NCI-H82 (cell line): ENCODE measurements at places on chromosomes 1 and 21.

GRCh38 chr1:86951430-86951829 lies 37.0 kb downstream of the HS2ST1 start:
- no peak for DNase-seq

DNA sequence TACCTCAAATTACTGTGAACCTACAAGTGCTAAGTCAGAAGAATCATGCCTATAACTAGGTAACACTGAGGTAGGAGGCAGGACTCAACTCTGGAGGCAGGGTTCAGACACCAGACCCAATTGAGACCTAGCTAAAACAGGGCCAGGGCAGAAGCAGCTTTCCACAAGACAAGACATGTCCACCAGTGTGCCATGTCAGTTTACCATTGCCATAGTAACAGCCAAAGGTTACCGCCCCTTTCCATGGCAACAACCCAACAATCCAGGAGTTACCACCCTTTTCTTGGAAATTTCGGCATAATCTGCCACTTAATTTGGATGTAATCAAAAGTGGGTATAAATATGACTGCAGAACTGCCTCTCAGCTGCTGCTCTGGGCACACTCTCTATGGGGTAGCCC lies 432.3 kb downstream of the DPYD start:
- no peak for DNase-seq

- DNase-seq, result no peak
These were observed 421.2 kb upstream of the DAB1 start for GRCh38 chr1:57845041-57845440.

GRCh38 chr1:95034506-95034905 lies 38.2 kb downstream of the ALG14 start:
- no peak for DNase-seq

DNA sequence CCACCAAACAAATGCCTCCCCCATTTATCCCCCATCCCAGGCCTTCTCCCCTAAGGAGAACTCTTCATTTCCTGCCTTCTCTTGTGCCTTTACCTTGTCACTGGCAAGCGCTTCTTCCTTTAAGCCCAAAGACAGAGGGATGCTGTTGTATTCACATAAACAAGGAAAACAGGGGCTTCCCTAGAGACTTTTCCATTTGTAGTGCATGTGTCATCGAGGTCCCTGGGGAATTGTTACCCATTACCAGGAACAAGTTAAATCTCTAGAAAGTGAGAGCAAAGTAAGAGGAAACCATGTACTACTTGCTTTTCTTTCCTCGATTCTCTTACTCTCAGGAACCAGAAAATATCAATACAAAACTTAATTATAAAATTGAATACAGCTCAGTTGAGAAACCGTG lies 114.4 kb upstream of the DPT start:
- peak; percentile 8 for DNase-seq

DNA sequence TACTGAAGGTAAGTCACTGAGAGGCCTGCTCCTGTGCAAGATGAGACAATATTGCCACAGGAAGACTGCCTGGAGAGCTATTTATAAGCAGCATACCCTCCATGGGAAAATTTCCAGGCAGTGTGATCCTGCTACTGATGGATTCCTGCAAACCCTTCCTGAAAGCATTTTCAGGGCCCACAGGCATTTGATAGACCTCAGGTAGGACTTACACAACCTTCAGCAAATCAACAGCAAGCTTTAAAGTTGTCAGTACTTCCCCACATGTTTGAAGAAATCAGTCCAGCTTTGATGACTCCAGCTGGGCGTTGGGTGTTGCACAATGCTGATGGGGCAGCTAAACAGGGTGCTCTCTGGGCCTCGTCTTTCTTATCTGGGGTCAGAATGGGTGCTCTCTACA lies 108.8 kb downstream of the PLXNA2 start:
- no peak for DNase-seq

DNA sequence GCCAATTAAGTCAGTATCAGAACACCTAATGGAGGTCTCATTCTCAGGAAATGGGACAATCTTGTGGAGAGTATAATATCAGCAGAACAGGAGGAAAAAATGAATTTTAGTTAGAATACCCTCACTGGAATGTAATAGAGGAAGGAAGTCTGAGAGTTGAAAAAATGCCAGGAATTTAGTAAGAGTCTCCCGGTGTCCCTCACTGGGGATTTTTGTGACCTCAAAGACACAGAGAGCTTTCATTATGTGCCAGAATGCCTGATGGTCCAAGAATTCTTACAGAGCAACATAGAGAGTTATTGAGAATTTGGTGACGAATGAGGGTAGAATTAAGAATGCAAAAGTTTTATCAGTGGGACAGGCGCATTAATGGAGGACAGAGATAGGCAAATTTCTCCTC lies 443.5 kb upstream of the B3GALT2 start:
- no peak for DNase-seq

DNA sequence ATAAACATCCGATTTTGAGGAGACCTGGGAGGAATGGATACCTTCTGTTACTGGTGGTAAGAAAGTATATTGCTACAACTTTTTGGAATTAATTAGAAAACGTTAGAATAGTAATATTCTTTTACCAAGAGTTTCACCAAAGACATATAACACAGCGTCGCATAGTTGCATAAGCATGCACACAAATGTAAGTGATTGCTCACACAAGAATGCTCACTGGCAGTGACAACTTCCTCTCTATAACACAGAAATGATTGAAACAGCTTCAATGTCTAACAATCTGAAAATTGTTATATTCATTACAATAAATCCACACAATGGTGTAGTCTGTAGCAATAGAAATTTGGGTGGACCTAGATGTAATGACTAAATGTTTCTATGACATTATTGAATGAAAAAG lies 998.6 kb downstream of the TTLL7 start:
- no peak for DNase-seq

- DNase-seq, result peak; percentile 92
These were observed 7.6 kb upstream of the NPL start for GRCh38 chr1:182781841-182782586.

GRCh38 chr1:241839369-241839979 lies 8.5 kb upstream of the EXO1 start:
- DNase-seq, result no peak

- DNase-seq, result peak; percentile 76
These were observed 10.3 kb downstream of the ALX3 start for GRCh38 chr1:110060034-110060661.

DNA sequence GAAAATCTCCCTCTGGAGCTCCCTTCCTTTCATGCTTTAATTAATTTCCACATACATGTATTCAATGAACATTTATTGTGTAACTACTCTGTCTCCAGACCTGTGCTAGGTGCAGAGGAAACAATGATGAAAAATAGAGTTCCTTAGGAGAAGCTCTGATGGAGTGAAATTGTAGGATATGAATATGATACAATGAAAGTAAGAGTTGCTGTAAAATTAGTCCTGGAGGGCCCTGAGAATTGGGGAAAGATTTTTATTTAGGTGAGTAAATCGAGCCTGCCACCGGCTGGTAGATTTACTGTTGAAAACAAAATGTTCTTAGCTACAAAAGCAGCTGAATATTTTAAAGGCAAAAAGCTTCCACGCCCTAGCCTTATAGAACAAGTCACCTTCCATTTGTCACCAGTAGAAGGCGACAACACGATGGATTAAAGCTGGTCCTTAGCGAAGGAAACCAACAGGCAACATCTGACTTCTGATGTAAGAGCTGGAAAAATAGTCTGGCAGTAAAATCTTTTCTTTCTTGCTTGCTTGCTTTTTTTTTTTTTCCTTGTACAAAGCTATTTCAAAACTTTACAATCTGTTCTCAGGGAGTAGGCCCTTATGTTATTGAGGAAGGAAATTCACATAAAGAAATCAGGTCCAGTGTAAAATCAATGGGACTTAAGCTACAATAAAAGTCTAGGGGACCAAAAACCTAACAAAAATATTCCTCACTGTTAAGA lies 82.0 kb upstream of the ROR1 start:
- peak; percentile 88 for DNase-seq

DNA sequence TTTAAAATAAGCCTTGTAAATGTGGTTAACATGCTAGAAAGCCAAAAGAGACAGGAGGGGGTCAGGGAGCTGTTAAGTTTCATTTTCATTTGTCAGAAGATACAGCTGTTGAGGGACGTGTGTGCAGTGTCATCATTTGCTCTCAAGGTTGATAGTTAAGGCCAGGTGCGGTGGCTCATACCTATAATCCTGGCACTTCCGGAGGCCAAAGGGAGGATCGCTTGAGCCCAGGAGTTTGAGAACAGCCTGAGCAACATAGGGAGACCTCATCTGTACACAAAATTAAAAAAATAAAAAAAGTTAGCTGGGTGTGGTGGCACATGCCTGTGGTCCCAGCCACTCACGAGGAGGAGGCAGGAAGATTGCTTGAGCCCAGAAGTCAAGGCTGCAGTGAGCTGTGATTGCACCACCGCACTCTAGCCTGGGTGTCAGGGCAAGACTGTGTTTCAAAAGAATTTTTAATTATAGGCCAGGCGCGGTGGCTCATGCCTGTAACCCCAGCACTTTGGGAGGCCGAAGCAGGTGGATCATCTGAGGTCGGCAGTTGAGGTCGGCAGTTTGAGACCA lies 22.7 kb downstream of the ZBTB8OS start:
- no peak for DNase-seq

GRCh38 chr21:16709866-16710550 lies 802.8 kb upstream of the CXADR start:
- DNase-seq, result no peak

DNA sequence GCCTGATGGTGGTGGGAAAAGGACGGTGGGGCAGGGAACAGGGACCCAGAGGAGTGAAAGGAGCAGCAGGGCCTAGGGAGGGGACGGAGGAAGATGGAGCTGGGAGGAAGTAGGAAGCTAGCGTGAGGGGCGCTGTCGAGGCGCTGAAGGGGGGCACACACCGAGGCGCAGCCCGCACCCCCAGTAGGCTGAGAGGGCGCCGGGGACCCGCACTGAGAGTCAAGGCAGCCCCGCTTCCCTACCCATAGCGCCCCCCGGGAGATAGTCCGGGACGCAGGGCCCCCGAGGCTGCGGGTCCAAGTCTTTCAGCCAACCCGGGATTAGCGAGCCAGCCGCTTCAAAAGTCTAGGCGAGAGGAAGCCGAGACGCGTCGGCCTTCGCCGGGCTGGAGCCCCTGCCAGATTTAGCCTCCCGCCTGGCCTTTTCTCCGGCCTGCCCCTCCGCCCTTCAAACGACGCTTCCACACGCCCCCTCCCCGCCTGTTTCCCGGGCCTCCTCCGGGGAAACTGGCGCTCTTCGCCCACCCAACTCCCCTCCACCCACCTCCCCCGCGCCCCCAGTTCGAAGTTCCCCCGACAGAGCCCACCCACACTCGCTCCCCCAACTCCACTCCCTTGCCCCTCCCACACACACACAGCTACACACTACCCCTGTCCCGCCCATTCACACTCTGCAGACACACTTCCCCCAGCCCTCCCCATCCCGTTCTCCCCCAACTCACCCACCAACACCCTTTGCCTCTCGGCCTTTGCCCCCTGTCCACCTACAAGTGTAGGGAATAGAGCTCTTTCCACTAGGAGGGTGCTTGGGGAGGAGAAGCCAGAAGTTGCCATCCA lies 7.8 kb upstream of the PROX1 start:
- DNase-seq, result peak; percentile 39

DNA sequence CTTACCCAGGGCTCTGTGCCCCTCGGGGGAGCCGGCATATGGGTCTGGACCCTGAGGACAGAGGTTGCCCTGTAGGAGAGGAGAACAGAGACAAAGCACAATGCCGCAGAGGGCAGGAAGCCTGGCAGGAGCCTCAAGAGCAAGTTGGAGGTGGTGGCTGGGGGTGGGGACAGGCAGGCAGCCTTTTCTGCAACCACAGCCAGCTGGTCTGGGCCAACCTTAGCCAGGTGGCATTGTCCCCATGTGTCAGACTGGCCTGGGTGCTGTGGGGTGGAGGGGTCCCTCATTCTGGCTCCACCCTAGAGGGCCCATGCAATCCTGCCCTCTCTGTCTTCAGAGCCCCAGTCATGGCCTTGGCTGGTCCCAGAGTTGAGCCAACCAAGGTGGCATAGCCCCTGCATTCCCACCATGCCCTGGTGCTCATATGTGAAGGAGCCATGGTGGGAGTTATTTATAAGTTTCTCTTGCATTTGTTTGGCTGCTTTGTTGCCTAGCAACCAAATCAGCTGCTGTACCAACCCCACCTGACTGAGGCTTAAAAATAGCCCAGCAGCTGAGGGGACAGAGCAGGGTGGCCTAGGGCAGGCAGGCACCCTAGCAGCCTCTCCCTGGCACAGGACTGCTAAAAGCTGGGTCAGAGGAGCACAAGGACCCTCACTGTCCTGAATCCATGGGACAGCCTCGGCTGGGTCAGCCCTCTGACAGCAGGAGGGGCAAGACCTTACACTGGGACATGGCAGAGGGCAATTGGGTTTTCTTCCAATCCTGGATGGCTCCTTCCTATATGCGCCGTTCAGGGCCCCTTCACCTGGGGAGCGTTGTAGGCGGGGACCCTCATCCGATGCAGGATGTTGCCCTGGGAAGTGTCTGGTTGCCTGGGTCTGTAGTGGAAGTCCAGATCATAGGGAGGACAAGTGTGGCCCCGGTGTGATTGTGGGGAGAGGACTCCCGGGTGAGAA lies 19.5 kb downstream of the MAP7D1 start:
- peak; percentile 42 for DNase-seq

DNA sequence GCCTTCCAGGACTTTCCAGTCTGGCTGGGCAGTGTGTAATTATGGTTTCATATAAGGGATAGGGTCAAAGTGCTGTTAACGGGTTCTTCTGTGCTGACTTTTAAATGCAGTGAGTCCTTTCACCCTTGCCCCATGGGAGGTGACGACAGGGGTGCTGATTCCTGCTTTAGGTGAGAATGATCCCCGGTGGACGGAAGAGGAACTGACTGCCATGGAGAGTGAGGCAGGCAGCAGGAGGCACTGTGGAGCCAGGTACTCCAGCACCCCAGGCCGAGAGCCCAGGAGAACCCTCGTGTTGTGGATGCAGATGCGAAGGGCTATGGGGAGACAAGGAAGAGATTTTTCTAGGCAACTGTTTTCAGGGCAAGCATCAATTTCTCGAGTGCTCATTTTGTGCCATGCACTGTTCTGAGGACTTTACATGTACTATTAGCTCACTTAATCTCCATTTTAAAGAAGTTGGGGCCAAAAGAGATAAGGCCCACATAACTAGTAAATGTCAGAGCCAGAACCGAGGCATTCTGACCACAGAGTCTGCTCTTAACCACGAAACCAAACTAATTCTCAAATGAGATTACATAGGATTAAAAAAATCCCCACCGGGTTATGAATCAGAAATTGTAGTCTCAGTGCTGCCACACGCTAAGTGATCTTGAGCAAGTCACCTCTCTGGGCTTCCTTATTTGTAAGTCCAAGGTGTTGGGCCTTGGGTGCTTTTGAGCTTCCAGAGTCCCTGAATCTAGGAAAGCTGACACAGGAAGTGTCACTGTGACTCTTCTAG lies 28.2 kb downstream of the STPG1 start:
- peak; percentile 78 for DNase-seq

DNA sequence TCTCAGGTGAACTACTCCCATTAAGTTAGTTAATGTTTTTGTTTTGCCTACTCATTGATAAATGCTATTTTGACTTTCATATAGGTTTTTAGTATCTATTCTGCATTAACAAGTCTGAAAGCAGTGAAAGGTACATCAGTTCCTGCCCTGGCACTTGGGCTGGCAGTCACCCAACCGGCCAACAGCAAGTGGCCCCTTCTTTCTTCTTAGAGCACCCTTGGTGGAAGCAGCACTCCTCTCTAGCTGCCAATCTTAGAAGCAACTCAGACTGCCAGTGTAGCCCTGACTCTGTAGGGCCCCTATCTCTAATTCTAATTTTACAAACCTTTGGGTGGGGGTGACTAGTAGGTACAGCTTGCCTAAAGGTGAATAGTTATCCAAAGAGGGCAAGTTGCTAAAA lies 155.7 kb downstream of the FGGY start:
- DNase-seq, result no peak
